ENCODE measurements at places on chromosomes 2 and 18.

DNA sequence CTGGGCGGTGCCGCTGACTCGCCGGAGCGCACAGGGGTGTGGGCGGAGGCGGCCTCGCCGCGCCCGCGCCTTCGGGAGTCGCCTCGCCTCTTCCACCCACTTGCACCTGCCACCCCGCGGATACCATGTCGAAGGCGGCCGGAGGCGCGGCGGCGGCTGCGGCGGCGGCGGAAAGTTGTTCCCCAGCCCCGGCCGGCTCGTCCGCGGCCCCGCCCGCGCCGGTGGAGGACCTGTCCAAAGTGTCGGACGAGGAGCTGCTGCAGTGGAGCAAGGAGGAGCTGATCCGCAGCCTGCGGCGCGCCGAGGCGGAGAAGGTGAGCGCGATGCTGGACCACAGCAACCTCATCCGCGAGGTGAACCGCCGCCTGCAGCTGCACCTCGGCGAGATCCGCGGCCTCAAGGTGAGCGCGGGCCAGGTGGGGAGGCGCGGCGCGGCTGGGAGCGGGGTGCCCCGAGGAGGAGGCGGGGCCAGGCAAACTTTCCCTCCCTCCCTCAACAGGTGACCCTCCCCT lies 766 bp downstream of the CCDC85A start:
- DNase-seq = no peak

DNA sequence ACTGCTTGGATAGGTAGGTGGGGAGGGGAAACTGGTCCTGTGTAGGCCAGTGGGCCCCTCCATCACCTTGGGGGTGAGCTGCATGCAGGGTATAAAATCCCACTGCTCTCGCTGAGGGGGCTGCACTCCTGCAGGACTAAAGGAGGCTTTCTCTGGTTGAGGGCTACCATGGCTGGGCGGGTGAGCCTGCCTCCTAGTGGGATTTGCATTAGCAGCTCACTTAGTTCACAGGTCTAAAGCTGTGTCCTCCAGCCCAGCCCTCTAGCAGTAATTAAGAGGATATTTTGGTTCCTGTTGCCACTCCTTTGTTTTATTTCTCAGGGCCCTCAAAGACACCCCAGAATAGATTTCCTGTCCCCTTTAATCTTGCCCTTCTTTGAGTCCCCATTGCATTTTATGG lies 24.6 kb downstream of the TMEM127 start:
- no peak for DNase-seq

DNA sequence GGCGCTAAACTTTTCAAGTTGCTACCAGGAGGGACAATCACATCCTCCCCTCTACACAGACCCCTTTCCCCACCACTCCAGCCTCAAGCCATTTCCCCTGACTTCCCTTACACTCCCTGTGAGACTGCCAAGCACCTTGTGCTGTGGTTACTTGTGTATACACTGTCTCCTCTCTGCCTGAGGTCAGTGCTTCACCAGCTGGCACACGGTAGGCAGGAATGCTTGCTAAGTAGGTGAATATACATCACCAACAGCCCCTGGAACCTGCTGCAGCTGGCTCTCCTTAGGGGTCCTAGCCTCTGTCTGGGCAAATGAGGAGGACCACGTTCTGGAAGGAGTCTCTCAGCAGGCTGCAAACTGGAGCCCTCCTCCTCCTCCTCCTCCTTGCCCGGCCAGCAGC lies 38.3 kb upstream of the ACAA2 start:
- DNase-seq = no peak

GRCh38 chr18:67463829-67464228 lies 52.7 kb downstream of the DSEL start:
- DNase-seq = no peak

- no peak for DNase-seq
Measured at GRCh38 chr2:141630407-141630930, 500.3 kb downstream of the LRP1B start.

All from kidney capillary endothelial cell (primary cell).